AG09309 (cell line): ENCODE measurements at places on chromosomes 16 and 17.

DNA sequence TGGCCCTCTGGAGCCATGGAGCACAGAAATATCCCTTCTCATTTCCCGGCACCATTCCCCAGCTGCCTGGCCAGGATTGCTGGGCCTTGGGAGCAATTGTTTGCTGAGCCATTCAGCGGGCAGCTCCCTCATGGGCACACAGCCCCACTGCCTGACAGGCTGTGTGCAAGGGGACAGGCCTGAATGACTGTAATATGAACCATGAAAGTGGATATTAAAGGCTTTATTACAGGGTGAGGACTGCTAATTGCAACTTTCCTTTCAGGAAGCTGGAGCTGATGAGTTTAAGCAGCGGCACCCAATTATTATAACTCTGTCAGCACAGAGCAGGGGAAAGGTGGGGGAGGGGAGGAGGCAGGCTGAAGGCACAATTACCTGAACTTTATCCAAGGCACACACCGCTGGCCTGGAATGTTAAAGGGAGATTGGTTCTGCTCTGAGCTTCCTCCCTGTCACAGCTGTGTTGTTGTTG is 159.8 kb upstream of the SDK2 start:
- DNase-seq: no peak

DNA sequence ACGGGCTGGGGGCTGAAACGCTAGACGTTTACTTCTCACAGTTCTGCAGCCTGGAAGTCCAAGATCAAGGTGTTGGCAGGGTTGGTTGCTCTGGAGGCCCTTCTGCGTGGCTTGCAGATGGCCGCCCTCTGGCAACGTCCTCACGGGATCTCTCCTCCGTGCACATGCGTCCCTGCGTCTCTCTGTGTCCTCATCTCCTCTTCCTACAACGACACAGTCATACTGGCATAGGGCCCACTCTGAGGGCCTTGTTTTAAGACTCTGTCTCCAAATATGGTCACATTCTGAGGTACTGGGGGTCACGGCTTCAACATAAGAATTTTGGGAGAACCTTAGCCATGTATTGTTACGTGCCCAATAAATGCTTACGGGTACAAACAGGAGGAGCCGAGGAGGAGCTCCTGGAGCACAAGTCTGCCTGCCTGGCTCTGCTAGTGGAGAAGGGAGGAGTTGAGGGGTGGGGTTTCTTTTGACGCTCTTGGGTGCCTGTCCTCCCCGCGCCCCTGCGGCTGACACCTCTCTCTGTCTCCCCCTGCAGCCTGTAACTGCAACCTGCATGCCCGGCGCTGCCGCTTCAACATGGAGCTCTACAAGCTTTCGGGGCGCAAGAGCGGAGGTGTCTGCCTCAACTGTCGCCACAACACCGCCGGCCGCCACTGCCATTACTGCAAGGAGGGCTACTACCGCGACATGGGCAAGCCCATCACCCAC is 141.1 kb downstream of the NTN1 start:
- no peak for DNase-seq

GRCh38 chr17:51005768-51006167 is 114.9 kb downstream of the SPAG9 start:
- no peak for DNase-seq

DNA sequence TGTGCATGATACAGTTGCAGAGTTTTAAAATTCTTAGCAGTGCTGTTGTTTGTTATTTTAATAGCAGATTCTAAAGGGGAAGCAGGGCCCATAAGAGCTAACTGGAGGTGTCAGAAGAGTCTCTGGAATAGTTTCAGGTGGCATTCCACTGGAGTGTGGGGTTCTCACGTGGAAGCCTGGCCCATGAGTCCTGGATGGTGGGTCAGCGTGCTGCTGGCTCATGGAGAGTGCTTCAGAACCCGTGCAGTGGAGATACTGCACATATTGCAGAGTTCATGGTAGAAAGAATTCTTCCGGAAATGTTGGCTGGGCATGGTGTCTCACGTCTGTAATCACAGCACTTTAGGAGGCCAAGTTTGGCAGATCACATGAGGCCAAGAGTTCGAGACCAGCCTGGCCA is 43.9 kb downstream of the B9D1 start:
- DNase-seq: no peak

- no peak for DNase-seq
Measured at GRCh38 chr16:79008036-79008868, 592.3 kb downstream of the MAF start.

DNA sequence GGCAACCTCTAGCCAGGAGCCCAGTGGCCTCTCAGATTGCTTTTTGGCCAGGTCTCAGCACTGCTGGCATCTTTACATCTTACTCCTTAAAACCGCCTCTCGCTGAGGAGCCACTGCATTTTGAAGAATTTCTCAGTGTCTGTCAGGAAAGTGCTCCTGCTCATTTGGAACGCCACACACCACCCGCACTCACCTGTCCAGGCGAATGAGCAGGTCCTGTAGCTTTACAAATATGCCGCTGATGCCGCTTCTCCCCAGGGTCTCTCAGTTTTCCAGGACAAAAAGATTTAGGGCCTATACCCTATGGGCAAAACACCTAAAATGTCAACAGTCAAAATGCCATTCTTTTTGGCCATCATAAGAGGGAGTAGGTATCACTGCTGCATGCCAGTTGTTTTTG is 22.1 kb downstream of the CYB561 start:
- no peak for DNase-seq

DNA sequence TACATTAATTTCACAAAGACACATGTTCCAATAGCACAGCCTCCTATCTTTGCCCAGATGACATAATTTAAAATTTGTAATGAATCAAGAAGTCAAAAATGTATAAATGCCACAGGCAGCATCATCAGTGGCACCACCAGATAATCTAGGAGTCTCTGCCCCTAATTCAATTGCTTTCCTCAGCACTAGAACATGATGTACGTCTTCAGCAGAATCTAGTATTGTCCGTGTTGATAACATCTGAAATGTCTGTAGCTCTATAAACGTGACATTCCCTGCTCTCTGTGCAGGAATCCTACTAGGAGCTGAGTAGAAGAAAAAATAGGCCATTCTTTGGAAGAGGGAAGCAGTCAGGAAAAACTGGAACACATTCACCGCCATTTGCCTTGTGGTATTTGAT is 21.4 kb upstream of the SLC38A8 start:
- DNase-seq: no peak

DNA sequence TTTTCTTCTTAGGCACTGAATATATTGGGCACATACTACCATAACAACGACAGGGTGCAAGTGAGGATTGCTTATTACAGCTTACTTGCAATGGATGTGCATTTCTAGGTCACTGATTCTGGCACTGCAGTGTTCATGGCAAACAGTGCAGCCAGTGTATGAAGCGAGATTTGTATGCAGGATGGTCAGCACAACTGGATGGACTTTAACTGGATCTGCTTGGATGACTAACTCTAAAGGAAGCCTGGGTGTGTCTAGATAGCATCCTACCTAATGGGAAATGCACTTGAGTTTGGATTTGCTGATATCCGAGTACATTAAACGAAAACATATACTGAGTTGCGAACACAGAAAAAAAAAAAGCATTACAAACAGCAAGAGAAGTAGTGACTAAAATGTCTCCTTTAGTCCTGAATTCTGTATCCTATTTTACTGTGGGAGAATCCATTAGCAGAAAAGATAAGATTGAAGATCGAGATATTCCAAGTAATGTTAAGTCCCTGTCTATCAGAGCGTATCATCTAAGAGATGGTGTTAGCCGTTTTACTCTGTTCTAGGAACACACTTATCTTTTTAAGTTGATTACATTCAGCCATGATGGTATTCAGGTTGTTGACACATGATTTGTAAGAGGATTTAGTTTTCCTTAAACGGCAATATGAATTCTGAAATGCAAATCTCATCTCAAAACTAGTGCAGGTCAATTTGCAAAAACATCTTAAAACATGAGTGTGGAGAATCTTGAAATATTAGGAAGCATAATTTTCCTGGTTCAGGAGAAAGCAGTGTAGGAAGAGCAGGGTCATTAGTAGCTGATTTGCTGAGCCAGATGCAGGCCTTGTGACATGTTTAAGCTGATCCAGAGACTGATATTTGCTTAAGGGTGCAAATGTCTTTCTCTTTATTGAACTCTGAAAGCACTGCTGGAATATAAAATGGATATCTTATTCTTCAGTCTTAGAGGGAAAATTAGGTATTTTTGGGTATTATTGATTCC is 142.6 kb upstream of the CPHXL start:
- DNase-seq: no peak

DNA sequence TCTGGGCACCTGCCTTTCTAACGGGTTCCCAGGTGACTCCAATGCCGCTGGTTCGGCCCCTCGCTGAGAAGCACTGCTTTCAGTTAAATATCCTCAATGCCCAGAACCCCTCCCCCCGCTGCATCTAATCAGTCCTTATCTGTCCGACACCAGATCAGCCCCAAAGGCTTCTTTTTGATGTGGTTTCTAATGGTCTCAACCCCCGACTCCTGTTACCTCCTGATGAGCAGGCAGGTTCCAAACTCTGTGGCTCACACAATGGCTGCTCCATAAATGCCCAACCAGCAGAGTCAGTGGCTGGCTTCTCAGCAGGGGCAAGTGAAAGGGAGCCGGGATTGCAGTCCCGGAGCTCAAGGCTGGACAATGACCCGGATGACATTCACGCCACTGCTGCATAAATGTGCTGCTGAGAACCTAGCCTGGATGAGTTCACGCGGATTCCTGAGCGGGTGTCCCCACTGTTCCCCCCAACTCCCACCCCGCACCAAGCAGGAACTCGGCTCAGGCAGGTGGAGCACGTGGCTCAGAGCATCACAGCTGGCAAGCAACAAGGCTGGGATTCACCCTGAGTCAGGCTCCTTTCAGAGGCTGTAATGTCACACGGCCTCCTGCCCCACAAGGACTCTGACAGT is 1.0 kb upstream of the SLC38A8 start:
- DNase-seq: no peak

- DNase-seq: no peak
Measured at GRCh38 chr17:55157165-55157564, 107.6 kb upstream of the HLF start.

GRCh38 chr17:21119919-21120249 is 6.9 kb upstream of the DHRS7B start:
- DNase-seq: no peak

GRCh38 chr17:57385975-57386374 is 129.7 kb downstream of the MSI2 start:
- DNase-seq: no peak

- no peak for DNase-seq
Measured at GRCh38 chr17:81285894-81286293, 9.2 kb downstream of the SLC38A10 start.

- DNase-seq: peak; percentile 40
Measured at GRCh38 chr17:5364156-5364555, 55.3 kb downstream of the NUP88 start.

- no peak for DNase-seq
Measured at GRCh38 chr16:20903899-20904506, 3.4 kb downstream of the LYRM1 start.

DNA sequence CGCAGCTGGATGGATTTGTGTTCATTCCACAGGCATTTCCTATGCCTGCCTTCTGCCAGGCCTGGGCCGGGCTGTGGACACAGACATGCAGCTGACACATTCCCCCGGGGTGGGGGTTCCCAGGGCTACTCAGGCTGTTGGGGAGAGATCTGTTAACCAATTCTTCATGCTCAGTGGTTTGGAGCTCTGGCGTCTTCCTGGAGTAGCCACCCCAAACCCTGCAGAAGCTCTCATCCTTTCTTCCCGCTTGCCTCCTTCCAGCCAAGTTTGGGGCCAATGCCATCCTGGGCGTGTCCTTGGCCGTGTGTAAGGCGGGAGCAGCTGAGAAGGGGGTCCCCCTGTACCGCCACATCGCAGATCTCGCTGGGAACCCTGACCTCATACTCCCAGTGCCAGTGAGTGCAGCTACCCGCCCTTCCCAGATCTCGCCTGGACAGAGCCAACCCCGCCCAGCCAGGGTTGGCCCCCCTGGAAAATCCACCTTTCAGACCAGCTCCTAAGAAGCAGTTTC is 2.6 kb downstream of the ENO3 start:
- peak; percentile 58 for DNase-seq

- no peak for DNase-seq
Measured at GRCh38 chr17:36117505-36118382, 14.1 kb downstream of the CCL4 start.
